Dermis blood vessel endothelial cell (primary cell): ENCODE measurements at places on chromosomes 5 and 9. TPM values are rescaled to one million over a fixed set of nuclear protein-coding genes. Genes with fewer than 3 reads are reported as not detected.

ZNF454 gene
- 0.47 and 1.0 TPM in 2 replicates for total RNA-seq

OSMR gene
- 24.2 and 30.0 TPM in 2 replicates for total RNA-seq

TRPM3 gene
- total RNA-seq: 0.37 and 1.4 TPM in 2 replicates

GRCh38 chr9:95296761-95297160 lies 20.7 kb downstream of the FANCC start:
- no peak for DNase-seq

DNA sequence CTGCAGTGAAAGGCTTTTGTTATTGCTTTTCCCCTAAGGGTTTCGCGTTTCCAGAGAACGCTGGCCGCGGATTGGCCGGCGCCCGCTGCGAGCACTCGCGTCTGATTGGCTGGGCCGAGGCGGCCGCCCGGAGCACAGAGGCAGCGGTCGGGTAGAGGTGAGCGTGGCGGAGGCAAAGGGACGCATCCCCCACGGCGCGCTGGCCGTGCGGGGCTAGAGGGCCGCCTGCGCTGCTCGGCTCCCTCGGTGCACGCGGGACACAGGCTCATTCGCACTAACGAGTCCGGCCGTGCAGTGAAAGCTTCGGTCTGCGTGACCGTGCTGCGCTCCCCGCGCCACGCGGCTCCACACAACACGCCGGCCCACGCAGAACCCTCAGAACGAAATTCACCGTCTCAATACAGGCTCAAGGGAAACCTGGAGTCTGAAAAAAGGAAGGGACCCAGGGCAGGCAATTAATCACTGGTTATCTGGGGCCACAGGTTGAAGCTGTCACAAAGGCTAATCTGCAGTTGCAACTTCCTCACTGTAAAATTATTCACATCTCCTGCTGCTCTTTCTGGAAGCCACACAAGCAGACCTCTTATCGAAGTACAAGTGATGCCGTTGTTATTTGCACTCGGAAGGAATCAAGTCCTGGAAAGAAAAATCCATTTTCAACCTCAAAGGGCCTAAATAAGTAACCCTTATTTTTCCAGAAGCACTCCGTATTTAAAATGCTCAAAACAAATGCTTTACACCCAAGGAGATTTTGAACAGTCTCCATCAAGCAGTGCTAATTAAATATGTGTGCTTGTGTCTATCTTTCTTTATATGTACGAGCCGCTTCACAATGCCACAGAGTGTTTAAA lies 94.6 kb downstream of the ZNF608 start:
- peak; percentile 94 for DNase-seq

- peak; percentile 52 for DNase-seq
Observed at GRCh38 chr5:53479590-53480415, 626 bp upstream of the FST start.

DNA sequence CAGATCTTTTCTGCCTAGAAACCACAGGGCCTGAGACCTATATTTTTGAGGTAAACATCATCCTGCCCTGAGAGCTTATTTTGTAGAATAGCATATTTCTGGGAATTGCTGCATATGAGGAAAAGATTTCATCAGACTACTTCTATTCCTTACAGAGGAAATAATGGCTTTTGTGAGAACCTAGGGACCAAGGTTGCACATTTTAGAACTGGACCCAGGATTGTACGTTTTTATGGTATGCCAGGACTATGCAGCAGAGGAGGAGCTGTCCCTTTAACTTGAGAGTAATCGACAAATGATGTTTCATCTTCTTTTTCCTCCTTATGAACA lies 2.2 kb upstream of the ALDH1A1 start:
- no peak for DNase-seq

GRCh38 chr9:6969805-6970204 lies 212.0 kb downstream of the KDM4C start:
- no peak for DNase-seq

DNA sequence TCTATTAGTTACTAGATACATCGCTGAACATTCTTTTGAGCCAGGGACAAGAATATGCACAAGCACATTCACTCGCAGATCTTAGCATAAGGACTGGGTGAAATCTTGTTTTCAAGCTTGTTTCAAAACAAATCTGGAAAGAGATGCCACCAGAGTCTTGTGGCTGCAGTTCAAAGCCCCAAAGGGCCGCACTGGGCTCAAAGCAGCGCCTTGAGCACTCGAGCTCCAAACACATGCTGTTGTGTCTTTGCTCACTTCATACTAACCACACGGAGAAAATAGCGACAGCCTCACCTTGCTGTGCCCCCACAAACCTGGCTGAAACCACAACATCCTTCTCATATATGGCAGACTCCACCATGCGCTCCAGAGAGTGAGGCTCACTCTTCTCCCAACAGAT lies 34.2 kb upstream of the IL7R start:
- no peak for DNase-seq

- no peak for DNase-seq
Observed at GRCh38 chr5:128553747-128554146, 15.7 kb upstream of the FBN2 start.
